ENCODE measurements at places on chromosomes 7 and 10. TPM values are rescaled to one million over a fixed set of nuclear protein-coding genes. Genes with fewer than 3 reads are reported as not detected.

DNA sequence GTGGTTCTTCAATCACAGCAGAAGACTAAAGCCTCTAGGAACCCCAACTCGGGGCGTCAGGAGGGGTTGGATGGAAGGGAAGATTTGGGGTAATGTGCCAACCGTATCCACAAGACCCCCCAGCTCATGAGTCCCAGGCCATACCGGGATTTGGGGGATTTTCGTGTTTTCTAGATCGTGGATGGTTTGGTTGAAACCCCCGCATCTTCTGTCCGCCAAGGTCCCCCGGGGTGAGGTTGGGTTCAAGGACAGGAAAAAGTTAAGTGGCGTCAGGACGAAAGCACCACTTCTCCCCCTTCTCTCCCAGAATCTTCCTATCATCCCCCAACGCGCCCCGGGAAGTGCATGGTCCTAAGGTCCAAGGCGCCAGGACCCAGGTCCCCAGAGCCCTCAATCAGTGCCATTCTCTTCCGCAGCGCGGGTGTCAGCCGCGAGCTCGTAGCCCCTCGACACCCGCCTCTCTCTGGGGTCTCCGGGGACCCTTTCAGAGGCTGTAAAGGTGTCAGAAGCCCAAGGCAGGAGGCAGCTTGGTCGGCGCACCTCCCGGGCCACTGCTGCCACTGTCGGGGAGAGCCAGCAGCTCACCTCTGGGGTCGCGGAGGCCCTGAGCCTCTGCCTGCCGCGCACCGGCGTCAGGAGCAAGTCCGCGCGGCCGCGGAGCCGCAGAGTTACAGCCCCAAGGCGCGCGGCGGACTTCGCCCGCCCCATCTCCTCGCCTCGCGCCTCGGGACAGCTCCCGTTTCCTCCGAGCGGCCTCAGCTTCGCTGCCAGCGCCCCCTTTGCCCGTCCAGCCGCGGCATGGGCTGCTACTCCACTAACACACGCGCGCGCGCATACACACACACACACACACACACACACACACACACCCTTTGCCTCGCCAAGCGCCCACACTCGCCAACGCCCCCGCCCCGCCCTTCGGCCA is 1.5 kb downstream of the MKX start:
- DNase-seq, result peak; percentile 7

DNA sequence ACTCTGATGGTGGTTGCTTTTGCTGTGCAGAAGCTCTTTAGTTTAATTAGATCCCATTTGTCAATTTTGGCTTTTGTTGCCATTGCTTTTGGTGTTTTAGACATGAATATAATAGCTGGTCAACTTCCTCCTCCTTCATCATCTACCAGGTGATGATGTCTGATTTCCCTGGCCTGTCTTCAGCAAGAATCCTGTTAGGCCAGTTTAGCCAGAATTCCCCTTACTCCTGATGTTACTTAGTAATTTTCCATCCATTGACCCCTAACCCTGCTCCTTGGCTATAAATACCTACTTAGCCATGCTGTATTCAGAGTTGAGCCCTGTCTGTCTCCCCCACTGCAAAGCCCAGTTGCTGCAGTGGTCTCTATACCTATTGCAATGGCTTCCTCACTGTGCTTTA is 91.4 kb downstream of the ZNF777 start:
- DNase-seq, result no peak

DNA sequence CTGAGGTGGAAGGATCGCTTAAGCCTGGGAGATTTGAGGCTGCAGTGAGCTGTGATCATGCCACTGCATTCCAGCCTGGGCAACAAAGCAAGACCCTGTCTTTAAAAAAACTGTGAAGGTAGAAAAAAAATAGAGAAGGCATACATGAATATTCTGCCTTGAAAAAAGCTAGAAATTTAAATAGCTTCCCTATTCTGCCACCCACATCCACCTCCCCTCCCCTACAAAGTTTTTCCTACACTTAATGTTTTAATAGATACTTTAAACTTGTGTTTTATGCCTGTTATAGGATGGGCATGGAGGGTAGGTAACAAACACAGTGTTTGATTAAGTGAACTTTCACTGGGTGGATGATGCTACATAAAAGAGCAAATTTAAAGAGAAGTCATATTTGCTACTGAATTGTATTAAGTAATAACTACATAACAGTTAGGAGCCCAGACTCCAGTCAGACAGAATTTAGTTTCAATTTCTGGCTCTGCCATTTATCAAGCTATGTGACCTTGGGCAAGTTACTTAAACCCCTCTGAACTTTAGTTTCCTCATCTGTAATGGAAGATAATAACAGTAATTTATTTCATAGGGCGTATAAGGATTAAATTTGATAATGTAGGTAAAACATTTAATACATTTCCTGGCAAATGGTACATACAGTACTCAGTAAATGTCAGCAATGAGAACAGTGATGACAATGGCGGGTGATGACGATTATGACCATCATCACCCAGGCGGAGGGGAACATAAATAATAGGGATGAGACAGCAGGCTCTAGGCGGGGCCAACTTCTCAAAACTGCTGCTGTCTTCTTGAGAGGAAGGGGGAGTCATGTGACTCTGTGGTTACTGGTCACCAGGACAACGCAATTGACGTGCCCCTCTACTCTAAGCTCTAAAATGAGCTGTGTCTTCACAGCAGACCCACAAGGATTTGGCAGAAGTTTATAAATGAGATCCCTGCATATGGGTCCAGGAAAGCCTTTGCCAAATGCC is 15.8 kb downstream of the DNMBP start:
- DNase-seq, result peak; percentile 93

GRCh38 chr7:17580856-17581255 is 282.4 kb downstream of the AHR start:
- DNase-seq, result no peak

- no peak for DNase-seq
Measured at GRCh38 chr7:17293481-17293880, 5.0 kb upstream of the AHR start.

DNA sequence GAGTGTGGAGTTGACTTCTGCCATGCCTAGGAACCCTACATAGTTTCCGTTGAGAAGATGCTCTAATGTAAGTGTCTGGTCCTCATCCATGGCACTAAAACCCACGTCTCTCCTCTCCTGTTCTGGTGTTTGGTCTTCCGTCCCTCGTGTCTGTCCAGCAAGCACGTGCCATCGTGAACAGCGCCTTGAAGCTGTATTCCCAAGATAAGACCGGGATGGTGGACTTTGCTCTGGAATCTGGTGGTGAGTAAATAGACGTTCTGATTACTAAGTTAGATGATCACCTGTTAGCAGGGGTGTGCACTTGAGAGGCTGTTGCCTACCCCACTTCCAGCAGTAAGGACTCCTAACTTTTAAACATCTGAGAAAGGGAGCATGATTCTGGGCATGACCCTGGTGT is 15.1 kb upstream of the GET4 start:
- DNase-seq, result no peak

DNA sequence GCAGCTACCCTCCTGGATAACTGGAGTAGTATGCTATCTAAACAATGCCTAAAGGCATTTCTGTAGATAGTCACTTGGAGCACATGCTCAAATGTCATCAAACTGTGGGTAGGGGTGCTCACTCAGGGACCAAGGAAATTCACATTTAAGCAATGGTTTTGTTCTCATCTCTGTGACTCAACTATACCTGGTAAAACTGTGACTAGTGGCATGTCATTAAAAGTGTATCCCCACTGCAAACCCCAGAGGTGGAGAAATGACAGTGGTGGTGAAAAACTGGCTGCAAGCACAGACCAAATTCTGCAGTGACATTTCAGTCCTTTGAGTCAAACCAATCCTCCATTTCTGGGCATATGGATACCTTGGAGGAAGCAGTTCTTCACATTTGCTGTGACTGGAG is 134.2 kb upstream of the EFCAB10 start:
- DNase-seq, result no peak

DNA sequence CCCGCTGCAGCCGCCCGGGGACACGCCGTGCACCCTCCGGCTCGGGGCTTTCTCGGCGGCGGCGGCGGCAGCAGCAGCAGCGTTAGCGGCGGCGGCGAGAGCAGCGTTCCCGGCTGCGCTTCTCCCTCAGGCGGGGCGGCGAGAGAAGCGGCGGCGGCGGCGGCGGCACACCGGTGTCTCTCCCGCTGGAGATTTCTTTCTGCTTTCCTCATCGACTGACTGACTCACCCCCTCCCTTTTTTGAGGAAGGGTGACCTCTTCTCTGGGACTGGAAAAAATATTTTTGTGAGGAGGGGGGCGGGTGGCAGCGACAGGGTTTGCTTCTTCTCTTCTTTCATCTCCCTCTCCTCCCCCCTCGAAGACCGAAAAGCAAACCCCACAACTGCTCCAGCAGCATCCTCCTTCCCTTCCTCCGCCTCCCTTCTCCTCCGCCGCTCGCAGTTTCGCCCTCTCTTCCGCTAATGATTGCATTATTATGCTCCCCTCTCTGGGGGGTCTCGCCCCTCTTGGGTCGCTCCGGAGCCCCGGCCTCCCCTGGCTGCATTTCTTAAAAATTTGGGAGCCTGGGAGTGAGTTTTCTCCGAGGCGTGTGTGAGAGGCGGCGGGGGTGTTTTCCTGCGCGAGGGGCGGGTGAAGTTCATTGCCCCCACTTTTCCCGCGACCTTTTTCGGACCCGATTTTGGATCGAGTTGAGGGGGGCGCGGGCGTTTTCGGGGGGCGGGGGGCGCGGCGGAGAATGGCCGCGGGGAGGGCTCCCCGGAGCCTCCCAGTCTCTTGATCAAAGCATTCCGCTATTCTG is 411 bp downstream of the AUTS2 start:
- DNase-seq, result no peak

GRCh38 chr10:19815036-19815730 is 1.0 kb upstream of the PLXDC2 start:
- DNase-seq, result no peak

GRCh38 chr7:47404010-47404409 is 177.9 kb downstream of the TNS3 start:
- no peak for DNase-seq

GRCh38 chr7:157501581-157501980 is 164.8 kb downstream of the DNAJB6 start:
- DNase-seq, result peak; percentile 19

GRCh38 chr10:79355420-79356017 is 8.2 kb downstream of the PPIF start:
- DNase-seq, result no peak

DNA sequence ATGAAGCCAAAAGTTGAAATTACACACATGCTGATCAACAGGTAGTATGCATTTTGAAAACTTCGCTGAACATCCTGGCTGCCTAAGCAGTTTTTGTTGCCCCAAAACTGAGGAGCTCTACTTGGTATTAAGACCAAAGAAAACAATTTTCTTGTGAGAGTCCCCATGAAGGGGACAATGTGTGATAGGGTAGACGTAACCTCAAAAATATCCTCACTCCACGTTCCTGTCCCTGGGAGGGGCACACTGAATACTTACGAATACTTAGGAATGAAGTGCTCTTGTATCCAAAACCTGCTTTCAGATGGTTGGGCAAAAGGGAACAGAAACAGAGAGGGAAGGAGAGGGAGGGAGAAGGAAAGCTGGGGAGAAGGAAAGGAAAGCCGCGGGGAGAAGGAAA is 24.7 kb downstream of the CCDC6 start:
- peak; percentile 60 for DNase-seq

The SPACDR gene
- polyA plus RNA-seq, result 0.32 TPM

The PRLHR gene
- polyA plus RNA-seq, result not detected

The ANKRD2 gene
- polyA plus RNA-seq, result not detected

The STEAP4 gene
- not detected for polyA plus RNA-seq

The ITPRID1 gene
- polyA plus RNA-seq, result not detected

The HMX2 gene
- not detected for polyA plus RNA-seq

Data from CD4-positive, CD25-positive, alpha-beta regulatory T cell (primary cell).